ENCODE measurements at places on chromosomes 1 and 21.
A peak's percentile ranks its signal among the peaks of the same experiment; 100 is the strongest.

DNA sequence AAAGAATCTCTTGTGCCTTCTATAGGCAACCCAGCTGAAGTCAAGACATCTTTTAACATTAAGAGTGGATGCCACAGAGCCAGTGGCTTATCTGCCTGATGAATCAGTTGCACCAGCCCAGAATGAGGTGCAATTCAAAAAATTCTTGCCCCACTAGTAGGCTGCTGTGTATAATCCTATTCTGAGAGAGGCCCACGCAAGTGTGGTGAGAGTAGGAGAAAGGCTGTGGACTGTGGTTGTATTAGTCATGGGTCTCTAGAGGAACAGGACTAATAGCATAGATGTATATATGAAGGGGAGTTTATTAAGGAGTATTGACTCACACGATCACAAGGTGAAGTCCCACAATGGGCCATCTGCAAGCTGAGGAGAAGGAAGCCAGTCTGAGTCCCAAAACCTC, 216.4 kb downstream of the LTN1 start:
- peak; percentile 75 for DNase-seq

DNA sequence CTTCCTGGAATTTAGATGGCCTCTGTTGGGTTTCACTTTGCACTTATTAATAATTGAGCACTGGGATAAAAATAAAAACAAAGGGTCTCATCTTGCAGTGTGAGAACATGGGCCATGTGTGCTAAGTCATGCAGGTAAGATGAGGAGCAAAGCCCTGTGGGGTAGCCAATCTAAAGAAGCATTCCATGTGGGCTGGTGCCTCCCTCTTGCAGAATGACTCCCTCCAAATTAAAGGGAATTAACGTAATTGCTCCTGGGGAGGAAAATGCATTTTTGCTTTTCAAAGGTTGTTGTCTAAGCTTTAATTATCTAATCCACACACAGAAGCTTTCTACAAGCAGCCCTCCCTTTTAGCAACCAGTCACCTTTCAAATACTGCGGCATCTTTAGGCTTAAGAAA, 69.8 kb downstream of the CDC14A start:
- DNase-seq: no peak

DNA sequence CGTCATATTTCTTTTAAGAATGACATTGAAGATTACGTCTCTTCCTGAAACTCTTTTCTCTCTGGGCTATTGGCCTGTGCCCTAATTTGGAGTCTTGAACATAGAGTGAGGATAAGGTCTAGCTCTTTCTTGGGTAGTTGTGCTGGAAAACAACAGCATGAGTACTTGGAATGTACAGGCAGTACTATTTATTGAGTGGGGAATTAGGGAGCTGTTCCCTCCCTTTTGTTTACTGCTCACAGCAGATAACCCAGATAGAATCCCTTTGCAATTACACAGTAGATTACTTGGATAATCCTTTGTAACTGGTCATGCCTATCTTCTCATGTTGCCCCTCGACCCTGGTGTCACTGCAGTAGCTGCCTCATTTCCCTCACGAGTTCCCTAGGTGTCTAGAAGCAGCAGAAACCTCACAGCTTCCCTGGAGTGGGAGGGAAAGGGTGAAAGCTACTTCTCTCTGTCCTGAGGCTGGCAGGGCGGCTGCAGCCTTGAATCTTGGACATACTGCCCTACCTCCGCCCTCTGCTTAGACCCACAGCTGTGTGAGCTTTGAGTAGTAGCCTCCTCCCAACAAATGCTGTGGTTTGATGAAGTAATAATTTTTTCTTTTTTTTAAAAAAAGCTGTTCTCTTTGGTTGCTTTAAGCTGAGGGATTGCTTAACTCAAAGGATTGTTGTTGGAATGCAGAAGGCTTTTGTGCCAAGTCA, 70.6 kb downstream of the FGGY start:
- DNase-seq: peak; percentile 89

- DNase-seq: no peak
Observed at GRCh38 chr1:17984583-17984982, 123.0 kb upstream of the IGSF21 start.

- DNase-seq: no peak
Observed at GRCh38 chr1:42739753-42740700, at the start of gene CLDN19. CLDN19 (minus strand) TSS chr1:42740236; CDS start chr1:42740063, 173 bp downstream.

GRCh38 chr1:232728507-232729263, 76.5 kb upstream of the MAP10 start:
- DNase-seq: peak; percentile 8

DNA sequence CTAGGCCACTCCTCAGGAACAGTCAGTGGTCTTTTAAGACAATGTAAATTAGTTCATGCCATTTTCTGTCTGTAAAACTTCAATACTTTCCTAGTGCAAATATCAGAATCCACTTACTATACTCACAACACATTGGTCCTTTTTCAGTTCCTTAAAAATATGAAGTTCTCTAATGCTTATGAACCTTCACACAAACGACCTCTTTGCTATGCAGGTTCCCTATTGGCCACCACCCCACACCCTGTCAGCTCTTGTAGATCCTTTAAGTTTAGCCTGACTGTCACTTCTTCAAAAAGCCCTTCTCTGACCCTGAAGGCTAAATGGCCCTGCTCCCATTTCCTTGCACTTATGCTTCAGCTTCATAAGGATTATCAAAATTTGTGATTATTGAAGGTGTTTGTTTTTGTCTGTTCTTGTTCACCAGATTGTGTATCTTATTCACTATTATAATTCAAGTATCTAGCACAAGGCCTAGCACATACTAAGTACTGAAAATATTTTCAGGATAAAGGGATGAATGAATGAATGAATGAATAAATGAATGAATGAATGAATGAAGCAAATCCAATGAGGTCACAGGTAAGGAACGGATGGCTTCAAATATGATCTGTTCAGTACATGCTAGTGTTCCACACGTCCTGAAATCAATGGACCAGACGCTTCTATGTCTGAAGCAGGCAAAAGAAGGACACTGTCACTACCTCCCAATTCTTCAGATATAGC, 373.9 kb downstream of the VAV3 start:
- DNase-seq: no peak

GRCh38 chr1:55848906-55849305, 633.7 kb upstream of the USP24 start:
- no peak for DNase-seq

DNA sequence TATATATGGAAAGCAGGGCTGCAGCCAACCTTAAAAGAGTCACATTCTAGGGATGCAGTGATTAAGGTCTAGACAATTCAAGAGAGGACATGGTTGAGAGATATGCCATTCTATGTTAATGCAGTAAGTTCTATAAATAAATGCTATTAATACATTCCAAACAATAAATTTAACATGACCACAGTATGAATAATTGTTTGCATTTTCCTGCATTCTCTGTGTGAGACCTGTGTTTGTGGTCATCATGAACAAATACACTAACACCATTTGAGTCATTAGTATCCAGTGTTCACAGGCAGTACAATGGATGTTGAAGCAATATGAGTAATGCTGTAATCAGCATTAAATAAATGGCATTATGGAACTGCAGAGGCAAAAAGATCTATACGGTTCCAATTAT, 5.5 kb upstream of the ZRANB2 start:
- peak; percentile 65 for DNase-seq

DNA sequence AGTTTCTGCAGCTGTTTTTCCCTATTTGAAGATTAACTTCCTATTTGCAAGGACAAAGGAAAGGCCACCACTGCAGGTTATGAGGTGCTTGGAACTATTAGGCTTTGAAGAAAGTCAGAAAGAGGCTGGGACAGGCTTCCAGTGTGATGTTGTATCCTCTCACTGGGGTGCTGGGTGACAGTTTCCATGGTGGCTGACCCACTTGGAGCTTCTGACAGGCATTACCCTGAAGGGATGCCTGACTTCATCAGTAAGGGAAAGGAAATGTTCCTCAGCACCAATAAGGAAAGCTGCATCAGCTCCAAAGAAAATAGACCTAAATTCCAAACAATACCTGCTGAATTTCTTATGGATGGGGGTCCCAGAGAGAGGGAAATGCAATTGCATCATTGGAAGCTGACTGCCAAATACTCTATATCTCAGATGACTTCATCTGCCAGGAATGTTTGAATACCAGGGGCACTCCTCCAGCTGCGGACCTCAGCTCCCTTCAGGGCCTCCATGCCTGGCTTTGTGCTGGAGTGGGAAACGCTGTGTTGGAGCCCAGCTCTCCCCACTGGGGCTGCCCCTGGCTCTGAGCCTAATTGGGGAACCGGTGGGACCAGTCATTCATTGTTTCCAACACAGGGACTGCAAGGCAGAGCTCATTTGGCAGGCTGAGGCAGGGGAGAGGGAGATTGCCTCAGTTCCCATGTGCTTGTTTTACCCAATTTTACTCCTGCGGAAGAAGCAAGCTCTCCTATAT, 76.6 kb downstream of the RGL1 start:
- peak; percentile 76 for DNase-seq

DNA sequence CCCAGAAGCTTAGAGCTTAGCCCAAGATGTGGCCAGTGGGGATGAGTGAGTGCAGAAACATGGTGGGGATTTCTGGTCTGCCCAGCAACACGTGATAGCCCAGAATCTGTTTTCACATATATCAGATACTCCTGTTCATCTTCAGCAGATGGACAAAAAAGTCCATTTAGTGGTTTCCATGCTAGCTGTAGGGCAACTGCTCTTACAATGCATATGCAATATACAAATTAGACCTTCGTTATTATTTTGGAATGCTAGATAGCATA, 96.9 kb upstream of the SGIP1 start:
- no peak for DNase-seq

DNA sequence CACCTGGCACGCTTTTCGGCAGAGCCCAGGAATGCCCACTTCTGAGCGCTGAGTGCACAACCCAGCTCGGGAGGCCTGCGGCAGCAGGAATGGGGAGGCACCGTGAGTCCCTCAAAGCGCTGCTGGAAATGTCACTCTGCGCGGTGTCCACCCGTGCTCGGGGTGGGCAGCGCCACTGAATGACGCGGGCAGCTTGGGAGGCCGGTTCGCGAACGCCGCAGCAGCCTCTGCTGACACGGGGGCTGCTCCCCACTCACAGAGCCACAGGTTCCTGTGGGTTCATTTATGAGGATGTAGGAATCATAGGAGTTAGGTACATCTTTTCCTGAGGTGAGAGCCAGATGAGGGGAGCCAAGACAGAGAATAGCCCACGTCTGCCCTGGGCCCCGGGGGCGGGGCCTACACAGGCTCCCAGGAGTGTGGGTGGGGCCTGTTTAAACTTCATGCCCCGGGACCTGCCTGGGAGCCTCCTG, 146.7 kb upstream of the COL6A1 start:
- DNase-seq: no peak

DNA sequence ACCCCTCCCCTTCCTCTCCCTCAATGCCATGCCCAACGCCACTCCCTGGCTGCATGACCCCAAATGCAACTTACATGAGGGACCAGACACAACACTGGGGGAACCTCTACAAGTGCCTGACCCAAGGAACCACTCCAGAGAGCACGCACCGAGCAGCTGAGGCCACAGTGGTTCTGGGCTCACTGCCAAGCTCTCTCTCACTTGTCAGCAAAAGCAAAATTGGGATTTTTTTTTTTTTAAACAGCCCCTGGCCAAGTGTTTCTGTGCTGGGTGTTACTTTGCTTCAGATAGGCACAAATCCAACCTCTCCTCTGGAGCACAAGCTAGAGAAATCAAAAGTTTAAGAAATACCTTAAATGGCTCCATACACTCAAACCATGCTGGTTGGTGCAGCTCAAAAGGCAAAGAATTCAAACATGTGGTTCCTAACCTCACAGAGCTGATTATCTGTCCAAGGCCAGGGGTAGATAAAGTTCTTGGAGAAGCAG, 363.0 kb downstream of the SETD4 start:
- peak; percentile 64 for DNase-seq

- no peak for DNase-seq
Observed at GRCh38 chr21:38858812-38859205, 53.1 kb downstream of the ETS2 start.

DNA sequence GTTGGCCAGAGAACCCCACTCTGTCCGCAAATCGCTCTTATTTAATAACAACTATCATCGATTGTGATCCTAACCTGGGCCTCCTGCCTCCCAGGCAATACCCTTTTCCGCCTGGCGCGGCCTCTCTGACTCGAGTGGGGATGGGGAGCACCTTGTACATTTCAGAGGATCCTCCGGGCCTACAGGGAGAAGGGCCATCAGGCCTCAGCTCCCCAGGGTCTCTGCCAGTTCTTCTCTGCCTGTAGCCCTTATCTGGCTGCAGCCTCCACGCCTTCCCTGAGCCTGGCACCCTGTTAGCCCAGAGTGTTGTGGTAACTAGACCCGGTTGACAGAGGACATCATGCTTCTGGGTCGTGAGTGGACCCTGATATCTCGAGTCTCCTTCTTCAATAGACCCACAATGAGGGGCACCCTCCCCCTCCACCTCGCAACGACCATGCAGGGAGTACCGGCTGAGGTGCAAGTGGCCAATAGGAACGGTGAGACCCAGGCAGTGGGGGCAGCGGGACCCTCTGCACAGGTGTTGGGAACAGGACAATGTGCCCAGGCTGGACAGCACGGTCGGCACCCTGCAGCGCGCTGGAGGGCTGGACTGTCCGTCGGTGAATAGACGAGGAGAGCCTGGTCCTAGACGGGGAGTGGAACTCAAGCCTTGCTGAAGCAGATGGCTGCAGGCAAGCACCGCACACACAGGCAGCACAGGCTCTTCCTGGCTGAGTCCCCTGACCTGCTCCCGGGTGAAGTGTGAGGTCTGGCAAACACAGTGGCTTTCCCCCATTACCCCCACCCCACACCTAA, 7.1 kb upstream of the CRYBG2 start:
- no peak for DNase-seq

- DNase-seq: peak; percentile 64
Observed at GRCh38 chr1:84122780-84123382, 21.2 kb upstream of the PRKACB start.

GRCh38 chr1:232571523-232571922, 58.4 kb downstream of the SIPA1L2 start:
- DNase-seq: peak; percentile 43

- DNase-seq: peak; percentile 73
Observed at GRCh38 chr1:28313702-28314546, 14.9 kb upstream of the MED18 start.

GRCh38 chr1:232127190-232127589, 500.6 kb downstream of the DISC1 start:
- peak; percentile 83 for DNase-seq

DNA sequence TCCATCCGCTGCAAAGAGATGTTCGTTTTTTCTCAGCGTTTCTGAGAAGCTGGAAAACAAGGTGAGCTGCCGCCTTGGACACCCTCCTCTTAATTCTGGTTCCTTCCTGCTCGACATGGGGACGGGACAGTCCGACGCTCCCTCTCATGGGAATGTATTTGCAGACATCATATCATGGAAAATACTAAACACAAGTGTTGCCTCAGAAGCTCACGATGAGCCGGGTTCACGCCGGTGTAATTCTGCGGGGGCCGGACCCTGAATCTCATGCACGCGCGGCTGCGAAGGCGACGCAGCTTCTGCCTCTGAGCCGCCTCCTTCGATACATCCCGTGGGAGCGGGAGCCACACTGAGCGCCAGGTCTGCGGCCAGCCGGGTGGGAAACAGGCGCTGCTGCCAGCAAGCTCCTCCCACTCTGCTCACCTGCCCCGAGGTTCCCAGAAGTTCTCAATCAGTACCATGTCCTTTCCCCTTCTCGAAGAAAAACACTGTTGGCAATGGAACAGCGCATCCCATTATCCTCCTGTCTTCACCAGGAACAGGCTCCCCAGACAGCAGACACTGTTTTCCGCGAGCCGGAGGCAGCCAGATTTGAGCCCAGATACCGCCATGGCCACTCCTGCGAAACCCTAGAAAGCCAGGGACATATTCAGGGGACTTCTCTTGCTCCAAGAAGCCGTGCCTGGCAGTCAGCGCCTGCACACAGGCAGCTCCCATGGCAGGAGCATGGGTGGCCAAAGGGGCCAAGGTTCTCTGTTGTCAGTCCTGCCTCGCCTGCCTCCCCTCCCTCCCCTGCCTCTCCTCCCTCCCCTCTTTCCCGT, 98.0 kb downstream of the WDR4 start:
- DNase-seq: peak; percentile 43

- no peak for DNase-seq
Observed at GRCh38 chr1:168362991-168363390, 82.3 kb downstream of the TBX19 start.

Measured in mesenchymal stem cell (in vitro differentiated cells and primary cell).